Cardiac fibroblast (primary cell): ENCODE measurements at places on chromosomes 12 and 14.

- DNase-seq: no peak
Observed at GRCh38 chr14:64704743-64705380, 638 bp downstream of the PLEKHG3 start.

GRCh38 chr12:15677726-15678201 is 111.4 kb downstream of the EPS8 start:
- no peak for DNase-seq

DNA sequence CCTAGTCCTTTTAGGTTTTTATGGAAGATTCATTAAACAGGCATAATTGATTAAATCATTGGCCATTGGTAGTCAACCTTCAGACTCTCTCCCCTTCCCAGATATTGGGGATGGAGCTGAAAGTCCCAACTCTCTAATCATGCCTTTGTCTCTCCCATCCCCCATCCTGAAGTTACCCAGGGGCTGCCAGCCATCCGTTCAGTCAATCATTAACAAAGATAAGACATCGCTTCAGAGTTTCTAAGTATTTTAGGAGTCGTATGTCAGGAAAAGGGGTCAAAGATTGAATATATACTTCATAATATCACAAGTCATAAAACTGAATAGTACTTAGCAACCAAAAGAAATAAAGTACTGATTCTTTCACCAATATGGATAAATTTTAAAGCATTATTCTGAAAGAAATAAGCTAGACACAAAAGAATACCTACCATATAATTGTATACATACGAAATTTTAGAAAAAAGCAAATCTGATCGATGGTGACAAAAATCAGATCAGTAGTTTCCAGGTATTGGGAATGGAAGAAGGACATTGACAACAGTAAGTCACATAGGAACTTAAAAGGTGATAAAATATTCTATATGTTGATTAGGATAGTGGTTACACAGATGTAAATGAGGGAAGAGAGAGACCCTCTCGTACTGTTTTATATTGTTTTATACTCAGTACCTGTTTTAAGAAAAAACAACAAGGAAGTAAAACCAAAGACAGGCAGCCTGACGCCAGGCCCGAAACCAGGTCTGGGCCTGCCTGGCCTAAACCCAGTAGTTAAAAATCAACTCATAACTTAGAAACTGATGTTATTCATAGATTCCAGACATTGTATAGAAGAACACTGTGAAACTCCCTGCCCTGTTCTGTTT is 414.4 kb downstream of the DAD1 start:
- no peak for DNase-seq

DNA sequence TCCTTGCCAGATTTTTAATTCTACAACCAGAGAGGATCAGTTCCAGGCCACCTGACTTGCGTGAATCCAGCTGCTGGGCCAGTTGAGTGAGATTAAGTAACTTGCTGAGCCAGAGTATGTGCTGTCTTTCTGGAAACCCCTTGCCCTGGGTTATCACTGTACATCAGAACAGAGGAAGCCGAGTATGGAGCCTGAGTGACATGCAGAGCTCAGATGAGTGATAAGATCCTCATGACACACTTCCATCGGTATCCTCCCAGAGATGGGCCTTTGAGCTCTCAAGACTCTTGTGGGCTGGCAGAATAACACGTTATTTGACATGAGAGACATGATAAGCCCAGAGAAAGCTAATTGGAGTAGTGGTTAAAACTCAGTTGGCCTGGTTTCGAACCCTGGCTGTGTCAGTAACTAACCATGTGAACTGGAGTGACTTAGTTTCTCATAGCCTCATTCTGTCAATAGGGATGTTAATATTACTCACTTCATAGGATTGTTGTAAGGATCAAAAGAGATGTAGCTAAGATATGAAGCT is 388.1 kb downstream of the ZFP36L1 start:
- no peak for DNase-seq

- DNase-seq: peak; percentile 87
Observed at GRCh38 chr12:25615119-25615518, 62.0 kb upstream of the LMNTD1 start.

- no peak for DNase-seq
Observed at GRCh38 chr12:41769810-41770209, 374.9 kb downstream of the GXYLT1 start.

DNA sequence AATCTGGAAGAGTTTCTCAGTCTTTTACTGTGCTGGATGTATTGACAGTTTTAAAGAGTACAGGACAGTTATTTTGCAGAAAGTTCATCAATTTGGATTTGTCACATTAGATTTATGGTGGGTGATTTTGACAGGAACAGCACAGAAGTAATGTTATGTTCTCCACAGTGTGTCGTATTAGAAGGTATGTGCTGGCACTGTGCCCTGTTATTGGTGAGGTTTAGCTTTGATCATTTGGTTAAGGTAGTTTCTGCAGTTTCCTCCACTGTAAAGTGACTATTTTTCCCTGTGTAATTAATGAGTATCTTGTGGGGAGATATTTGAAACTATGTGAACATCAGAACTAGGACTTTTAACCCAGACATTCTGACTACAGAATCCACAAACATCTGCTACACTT is 308.5 kb upstream of the TBX3 start:
- DNase-seq: no peak

DNA sequence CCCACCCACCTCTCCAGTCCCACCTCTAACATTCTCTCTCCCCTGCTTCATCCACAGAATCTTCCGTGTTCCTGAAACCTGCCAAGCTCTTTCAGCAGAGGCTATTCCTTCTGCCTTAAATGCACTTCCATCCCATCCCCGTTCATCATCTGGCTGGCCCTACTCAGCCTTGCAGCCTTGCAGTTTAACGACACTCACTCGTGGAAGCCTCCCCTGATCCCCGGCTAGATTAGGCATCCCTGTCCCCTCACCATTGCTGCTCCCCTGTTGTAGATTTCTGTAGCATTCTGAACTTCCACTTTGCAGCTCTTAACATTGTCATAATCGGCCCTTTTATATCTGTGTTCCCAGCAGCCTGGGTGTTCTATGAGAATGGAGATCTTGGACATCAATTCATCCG is 280.5 kb upstream of the NOS1 start:
- no peak for DNase-seq

GRCh38 chr12:90045559-90045958 is 336.9 kb upstream of the ATP2B1 start:
- DNase-seq: no peak

GRCh38 chr12:31353750-31354708 is 28.1 kb upstream of the SINHCAF start:
- no peak for DNase-seq

DNA sequence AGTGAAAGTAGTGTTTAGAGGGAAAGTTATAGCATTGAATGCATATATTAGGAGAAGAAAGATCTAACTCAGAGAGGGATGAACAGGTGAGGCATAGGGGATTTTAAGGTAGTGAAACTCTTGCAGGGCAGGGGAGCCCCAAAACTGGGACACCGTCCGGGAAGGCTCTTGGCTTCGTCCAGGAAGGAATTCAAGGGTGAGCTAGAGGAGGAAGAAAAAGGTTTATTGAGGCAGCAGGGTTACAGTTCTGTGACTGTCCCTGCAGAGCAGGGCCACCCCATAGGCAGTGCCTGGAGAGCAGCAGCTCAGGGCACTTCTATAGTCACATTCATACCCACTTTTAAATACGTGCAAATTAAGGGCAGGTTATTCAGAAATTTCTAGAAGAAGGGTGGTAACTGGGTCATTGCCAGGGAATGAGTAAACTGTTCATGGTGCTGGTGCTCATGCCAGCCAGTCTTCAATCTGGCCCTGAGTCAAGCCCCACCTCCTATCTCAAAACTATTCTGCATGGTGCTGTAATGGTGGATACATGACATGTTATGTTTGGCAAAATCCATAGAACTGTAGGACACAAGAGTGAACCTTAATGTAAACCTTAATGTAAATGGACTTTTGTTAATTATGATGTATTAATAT is 1.2 kb upstream of the OAS1 start:
- peak; percentile 16 for DNase-seq

GRCh38 chr12:110861729-110862128 is 14.9 kb downstream of the CCDC63 start:
- DNase-seq: no peak

DNA sequence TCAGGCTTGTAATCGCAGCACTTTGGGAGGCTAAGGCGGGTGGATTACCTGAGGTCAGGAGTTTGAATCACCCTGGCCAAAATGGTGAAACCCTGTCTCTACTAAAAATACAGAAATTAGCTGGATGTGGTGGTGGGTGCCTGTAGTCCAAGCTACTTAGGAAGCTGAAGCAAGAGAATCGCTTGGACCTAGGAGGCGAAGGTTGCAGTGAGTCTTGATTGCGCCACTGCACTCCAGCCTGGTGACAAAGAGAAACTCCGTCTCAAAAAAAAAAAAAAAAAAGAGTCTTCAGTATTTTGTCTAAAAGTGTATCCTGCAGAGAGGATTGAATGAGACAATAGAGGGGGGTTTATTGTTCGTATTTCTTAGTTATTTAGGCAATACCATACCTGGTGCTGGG is 25.3 kb downstream of the FOXA1 start:
- DNase-seq: no peak

DNA sequence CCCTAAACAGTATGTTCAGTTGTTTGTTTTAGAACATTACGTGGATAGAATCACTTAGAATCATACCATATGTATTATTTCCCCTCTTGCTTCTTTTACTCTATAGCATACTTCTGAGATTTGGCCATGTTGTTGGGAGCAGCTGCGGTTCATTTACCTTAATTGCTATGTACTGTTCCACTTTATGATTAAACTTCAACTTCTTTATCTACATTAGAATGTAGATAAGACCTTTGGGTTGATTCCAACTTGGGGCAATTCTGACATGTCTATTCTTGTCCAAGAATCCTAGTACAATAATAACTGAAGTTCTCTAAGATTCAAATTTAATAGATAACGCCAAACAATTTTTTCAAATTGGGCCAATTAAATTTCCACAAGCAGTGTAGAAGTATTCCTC is 80.7 kb downstream of the GRIN2B start:
- no peak for DNase-seq

GRCh38 chr12:75784591-75784990 is 247.0 kb downstream of the PHLDA1 start:
- no peak for DNase-seq

- peak; percentile 65 for DNase-seq
Observed at GRCh38 chr14:54564071-54564867, 2.7 kb upstream of the SAMD4A start.

GRCh38 chr12:131348646-131349045 is 362.2 kb upstream of the SFSWAP start:
- no peak for DNase-seq

GRCh38 chr14:89352976-89353765 is 63.9 kb downstream of the FOXN3 start:
- no peak for DNase-seq

DNA sequence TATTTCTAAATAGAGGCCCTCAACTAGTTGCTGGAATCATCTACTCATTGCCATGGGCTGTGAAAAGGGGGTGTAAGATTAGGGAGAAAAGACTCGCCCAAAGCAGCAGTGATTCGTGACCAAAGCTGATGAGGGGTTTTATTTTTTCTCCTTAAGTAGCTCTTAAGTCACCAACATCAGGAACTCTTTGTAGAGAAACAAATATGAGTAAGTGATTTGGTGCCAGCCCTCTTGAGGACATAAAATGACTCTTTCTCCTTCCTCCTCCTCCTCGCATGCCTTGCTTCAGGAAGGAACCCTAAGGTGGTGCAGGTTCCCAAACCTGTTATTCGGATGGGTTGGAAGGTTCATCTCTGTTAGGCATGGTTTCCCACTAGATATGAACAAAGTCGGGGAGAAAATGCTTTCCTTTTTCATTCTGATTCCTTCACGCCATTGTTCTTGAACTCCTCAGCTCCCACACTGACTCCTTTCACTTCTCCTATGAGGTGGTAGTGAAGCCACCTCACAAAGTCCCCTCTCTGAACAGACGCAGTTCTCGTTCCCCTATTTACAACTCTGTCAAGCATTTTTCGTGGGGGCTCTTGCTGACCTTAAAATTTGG is 113.4 kb downstream of the ETV6 start:
- no peak for DNase-seq

- DNase-seq: no peak
Observed at GRCh38 chr14:51652168-51653078, 713 bp downstream of the FRMD6 start.

- DNase-seq: peak; percentile 23
Observed at GRCh38 chr12:114165921-114166320, 199.8 kb upstream of the RBM19 start.

GRCh38 chr12:40325349-40325960 is 100.7 kb downstream of the LRRK2 start:
- peak; percentile 2 for DNase-seq

- no peak for DNase-seq
Observed at GRCh38 chr12:41772478-41772877, 372.2 kb downstream of the GXYLT1 start.

- DNase-seq: peak; percentile 95
Observed at GRCh38 chr12:79420146-79420618, 270.6 kb downstream of the PAWR start.

- no peak for DNase-seq
Observed at GRCh38 chr12:561908-562593, 101.2 kb downstream of the NINJ2 start.

DNA sequence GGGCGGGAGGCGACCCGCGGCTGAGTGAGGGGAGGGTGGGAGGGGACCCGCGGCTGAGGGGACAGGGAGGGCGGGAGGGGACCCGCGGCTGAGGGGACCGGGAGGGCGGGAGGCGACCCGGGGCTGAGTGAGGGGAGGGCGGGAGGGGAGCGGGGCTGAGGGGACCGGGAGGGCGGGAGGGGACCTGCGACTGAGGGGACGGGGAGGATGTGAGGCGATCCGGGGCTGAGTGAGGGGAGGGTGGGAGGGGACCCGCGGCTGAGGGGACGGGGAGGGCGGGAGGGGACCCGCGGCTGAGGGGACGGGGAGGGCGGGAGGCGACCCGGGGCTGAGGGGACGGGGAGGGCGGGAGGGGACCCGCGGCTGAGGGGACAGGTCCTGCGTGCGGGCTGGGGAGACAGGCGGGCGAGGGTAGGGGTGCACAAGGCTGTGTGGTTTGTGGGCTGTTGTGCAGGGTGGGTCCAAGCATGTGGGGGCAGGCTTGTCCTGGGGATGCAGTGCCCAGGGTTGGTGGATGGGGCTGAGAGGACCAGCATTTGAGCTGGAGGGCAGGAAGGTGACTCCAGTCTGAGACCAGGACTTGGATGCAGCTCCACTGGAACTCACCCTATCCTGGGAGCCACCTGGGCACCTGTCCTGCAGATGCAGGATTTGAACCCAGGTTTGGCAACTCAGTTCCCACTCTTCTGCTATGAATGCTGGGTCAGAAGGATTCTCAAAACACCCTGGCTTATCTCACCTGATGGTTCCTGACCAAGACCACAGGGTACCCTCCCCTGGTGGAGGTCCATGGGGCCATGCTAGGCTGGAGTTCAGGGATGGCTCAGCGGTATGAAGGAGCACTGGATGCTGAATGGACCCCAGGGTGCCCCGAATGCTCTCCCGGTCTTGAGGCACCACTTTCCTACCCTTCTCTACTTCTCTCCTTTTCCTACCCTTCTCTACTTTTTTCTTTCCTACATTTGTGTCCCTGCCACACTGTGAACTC is 9.4 kb downstream of the PLD4 start:
- no peak for DNase-seq

GRCh38 chr14:99481745-99482099 is 513 bp downstream of the CCNK start:
- DNase-seq: peak; percentile 47
